ENCODE measurements at places on chromosomes 5 and 9.
A peak's percentile ranks its signal among the peaks of the same experiment; 100 is the strongest.

DNA sequence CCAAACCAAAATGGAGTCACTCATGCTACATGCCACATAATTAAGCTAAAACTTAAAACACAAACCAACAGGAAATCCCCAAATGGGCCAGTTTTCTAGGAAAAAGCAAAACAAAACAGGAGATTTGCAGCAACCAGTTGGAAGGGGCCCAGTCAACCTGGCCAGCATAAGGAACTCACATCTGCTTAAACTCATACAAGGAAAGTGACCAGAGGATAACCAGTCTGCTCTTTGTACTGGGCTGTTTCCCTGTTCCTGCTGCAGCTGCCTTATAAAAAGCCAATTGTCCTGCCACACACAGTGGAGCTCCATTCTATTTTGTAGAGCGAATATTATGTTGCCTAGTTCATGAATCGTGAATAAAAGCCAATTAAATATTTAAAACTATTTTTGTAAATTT, 29.5 kb upstream of the PTPDC1 start:
- DNase-seq: no peak

DNA sequence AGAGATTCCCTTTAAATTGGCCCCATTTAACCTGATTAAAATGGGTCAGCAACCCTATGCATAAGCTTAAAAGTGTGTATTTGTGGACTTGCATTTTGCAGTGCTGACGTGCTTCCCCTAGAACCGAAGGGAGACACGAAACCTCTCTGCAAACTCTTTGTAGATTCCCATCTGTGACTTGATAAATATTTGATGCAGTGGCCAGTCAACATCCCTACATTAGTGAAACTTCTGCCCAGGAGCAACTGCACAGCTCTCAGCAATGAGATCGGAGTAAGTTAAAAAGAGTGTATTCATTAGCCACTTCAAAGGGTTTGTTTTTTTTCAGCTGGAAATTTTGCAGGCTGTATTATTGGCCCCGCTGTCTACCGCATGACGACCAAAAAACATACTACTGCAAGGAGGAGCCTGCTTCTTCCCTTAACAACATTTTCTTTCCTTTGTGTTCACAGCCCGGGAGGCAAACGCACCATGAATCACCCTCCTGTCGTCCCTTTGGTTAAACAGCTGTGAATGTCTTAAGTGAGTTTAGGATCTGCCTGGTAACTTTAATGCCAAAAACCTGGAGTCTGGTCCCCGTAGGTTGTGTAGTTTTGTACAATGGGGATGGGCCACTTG, 38.0 kb upstream of the TCERG1 start:
- DNase-seq: peak; percentile 7

GRCh38 chr9:68861436-68861835, 152.5 kb downstream of the PRKACG start:
- no peak for DNase-seq

GRCh38 chr9:89218040-89218928, 39.7 kb upstream of the SHC3 start:
- no peak for DNase-seq

GRCh38 chr5:126003309-126003708, 419.9 kb upstream of the GRAMD2B start:
- peak; percentile 65 for DNase-seq

DNA sequence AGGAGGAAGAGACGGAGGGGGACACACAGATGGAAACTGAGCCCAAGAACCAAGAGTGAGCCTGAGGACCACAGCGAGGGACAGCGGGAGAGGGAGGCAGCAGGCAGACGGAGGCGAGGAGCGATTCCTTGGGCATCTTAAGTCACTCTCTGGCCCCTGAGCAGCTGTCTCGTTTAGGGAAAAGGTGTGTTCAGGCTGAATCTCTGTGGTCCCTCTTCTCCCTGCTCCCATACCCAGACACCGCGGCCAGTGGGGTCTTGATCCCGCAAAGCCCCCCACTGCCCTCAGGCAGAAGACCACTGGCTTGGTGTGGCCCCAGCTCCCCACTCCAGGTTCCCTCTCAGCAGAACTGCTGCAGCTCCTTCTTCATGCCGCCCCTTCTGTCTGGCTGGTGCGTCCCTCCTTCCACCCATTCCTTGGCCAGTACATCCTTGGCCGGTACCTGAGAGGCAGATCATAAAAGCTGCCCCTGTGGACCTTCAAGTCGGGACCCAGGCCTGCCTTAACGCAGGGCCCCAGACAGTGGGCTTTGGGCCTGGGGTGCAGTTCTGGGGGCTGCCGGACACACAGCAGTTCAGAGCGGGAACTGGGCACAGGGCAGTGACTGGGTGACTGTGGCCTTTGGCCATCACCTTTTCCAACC, 5.8 kb upstream of the RALGDS start:
- DNase-seq: no peak

DNA sequence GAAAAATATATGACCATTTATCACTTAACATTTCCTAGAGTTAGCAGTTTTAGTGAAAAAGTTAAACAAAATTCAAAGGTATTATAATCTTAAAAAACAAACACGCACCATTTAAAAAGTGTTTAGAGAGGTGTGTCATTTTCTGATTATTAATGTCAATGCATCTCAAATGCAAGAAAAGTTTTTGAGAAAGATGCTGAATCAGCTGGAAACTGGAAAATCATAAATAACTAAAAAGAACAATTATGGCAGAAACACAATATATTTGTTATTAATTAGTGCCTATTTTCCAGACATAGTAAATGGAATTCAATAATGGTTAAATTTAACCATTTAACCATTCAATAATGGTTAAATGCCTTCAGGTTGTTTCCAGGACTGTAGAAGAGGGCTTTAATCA, 64.9 kb downstream of the RICTOR start:
- no peak for DNase-seq

- no peak for DNase-seq
Observed at GRCh38 chr5:51225789-51226742, 157.2 kb upstream of the ISL1 start.

Data from AG04449 (cell line).